ENCODE measurements at places on chromosomes 5 and 9.

GRCh38 chr9:4113711-4114110 is 186.2 kb downstream of the GLIS3 start:
- DNase-seq: no peak

DNA sequence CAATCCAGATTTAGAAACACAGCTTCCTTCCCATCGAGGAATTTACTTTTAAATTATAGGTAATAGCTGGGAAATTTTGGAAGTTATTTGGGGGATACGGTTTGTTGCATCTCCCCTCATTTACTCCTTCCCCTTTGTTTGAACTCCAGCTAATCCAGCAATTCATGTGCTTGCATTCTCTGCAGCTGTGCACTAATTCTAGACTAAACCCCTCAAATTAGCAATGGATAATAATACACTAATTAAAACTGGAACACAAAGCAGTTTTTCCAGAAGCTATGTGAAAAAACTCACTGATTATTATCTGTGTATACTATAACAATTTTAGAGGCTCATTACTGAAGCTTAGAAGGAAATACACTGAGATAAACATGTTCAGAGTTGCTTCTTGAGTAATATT is 751.2 kb upstream of the ZNF608 start:
- no peak for DNase-seq

GRCh38 chr5:178730940-178731265 is 444 bp upstream of the ZNF354A start:
- DNase-seq: no peak

GRCh38 chr9:121503444-121503843 is 3.8 kb upstream of the GGTA1 start:
- DNase-seq: peak; percentile 64

GRCh38 chr9:104743376-104743985 is 4.0 kb upstream of the NIPSNAP3A start:
- DNase-seq: peak; percentile 76

GRCh38 chr5:150656191-150657132 is 4.6 kb upstream of the MYOZ3 start:
- peak; percentile 65 for DNase-seq

DNA sequence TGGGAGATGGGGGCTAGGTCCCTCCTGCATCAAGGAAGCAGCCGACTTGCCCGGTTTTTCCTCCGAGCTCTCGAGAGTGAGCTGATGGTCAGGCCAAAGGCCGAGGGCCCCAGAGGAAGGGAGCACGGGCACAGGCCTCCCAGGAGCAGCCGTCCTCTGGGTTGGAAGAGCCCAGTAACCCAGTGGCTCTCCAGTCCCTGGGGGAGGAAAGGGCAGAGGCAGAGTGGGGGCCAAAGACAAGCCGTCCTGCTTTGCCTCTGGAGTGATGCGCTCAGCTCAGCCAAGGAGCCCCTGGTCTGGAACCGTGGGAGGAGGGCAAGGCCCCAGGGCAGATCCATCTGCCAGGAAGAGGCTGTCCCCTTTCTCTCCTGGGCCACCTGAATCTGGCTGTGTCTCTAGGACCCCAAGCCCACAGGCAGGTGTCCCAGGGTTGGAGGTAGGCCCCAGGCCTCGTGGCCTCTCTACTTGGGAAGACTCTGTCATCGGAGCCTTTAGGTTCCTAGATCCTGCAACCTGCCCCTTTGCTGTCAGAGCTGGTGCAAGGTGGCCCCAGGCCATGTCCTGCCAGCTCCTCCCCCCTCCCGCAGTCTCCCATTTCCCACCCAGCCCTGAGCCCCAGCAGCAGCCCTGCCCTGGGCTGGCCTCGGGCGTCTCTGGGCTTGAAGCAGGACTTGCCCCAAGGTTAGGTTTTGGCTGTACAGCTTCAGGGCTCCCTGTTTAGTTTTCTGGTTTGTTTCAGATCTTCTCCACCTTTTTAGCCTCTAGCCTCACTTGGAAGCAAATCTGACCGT is 224.1 kb downstream of the CACNA1B start:
- no peak for DNase-seq
